ENCODE measurements at places on chromosomes 7 and 10.

GRCh38 chr7:134562136-134562535, 13.2 kb downstream of the AKR1B15 start:
- peak; percentile 36 for DNase-seq

- peak; percentile 36 for DNase-seq
These were observed 62.3 kb upstream of the LBX1 start for GRCh38 chr10:101291331-101292193.

DNA sequence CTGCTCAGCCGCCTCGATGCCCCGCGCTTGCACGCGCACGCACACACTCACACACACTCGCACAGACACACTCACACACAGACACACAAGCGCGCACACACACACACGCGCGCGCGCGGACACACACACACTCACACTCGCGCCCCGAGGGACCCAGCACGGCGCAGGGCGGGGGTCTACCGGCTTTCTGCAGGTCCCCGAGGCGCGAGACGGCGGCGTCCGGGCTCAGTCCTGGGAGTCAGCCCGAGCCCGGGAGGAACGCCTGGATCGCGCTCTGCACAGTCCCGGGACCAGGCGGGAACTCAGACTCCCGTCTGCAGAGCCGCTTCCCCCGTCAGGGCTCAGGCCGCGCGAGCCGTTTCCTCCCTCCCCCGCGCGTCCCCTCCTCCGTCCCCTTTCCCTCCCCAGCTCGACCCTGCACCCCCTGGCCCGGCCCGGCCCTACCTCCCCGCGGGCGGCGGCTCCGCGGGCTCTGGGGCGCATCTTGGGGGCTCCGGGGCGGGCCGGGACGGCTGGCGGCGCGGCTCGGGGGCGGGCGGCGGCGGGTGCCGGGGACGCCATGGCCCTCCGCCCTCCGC, 464 bp downstream of the DENND2A start:
- DNase-seq = no peak

GRCh38 chr7:20514364-20514763, 101.1 kb upstream of the ABCB5 start:
- no peak for DNase-seq

GRCh38 chr7:50565977-50566376, 772 bp upstream of the DDC start:
- no peak for DNase-seq

DNA sequence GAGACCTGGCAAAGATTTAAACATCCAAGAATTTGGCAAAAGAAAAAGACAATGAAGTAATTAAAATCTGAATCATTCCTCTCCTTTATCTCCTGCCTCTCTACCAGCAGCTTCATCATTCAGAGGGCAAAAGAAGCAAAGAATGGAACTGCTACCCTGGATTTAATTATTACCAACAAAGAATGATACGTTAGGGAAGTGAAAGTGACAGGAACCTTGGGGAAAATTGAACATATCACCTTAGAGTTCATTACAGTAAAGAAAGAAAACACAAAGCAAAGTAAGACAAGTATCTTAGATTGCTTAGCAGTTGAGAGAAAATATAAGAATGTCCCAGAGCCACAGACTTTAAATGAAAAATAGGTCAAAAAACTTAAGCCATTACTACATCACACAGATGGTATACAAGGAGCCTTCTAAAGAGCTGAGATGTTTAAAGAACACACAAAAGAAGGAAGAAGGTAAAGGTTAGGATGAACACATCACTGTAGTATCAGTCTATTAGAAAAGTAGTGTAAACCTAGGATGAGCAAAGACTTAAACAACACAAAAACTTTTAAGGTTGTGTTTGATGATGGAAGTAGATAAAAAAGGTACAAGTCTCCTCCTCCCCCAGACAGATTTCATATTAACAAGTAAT, 17.5 kb downstream of the CTNNA3 start:
- no peak for DNase-seq

GRCh38 chr7:66839814-66840213, 81.2 kb upstream of the TMEM248 start:
- DNase-seq = no peak
